ENCODE measurements at places on chromosomes 4 and X.
A peak's percentile ranks its signal among the peaks of the same experiment; 100 is the strongest.

GRCh38 chrX:44344194-44344593 lies 722 bp upstream of the EFHC2 start:
- peak overlapping the region; percentile 7 for H3K27ac ChIP-seq
- no peaks in the 10 kb centered on the region for H3K27me3 ChIP-seq
- H3K36me3 ChIP-seq = no peaks in the 10 kb centered on the region
- peak; percentile 58 for DNase-seq
- H3K4me3 ChIP-seq = peak overlapping the region; percentile 39

DNA sequence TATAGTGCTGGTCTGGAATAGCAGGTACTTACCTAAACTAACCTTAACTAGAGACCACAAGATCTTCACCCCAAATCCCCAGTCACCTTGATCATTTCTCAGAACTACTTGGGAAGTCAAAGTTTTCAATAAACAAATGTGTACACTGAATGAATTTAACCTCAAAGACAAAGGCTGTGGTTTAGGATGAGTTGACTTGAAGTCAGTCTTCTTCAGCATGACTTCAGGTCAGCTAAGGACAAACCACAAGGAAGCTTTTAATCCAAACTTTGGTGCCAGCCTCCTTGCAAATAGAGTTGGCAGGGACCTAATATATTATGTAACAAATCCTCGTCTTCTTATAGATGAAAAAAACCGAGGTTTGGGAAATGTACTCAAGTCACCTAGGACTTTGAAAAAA lies 21.2 kb upstream of the VCX2 start:
- DNase-seq = no peak
- no peak overlapping the region for H3K27ac ChIP-seq

GRCh38 chr4:108619372-108620100 lies 840 bp upstream of the RPL34 start:
- peaks cover 25% of the 10 kb centered on the region for H3K4me1 ChIP-seq
- H3K4me3 ChIP-seq = peak overlapping the region; percentile 82
- H3K36me3 ChIP-seq = peaks cover 25% of the 10 kb centered on the region

GRCh38 chr4:38867478-38868058 lies at the start of gene FAM114A1:
FAM114A1 (plus strand) TSS chr4:38867806; CDS start chr4:38878079, 10,273 bp downstream.
- peaks cover 4% of the 10 kb centered on the region for H3K36me3 ChIP-seq
- H3K4me1 ChIP-seq = peaks cover 20% of the 10 kb centered on the region
- H3K27ac ChIP-seq = peak within 1 kb of the TSS; percentile 93
- H3K27me3 ChIP-seq = no peaks in the 10 kb centered on the region
- peak within 1 kb of the TSS; percentile 69 for H3K4me3 ChIP-seq

- no peak overlapping the region for H3K4me3 ChIP-seq
- peaks cover 5% of the 10 kb centered on the region for H3K36me3 ChIP-seq
- no peaks in the 10 kb centered on the region for H3K4me1 ChIP-seq
- DNase-seq = no peak
- H3K27ac ChIP-seq = no peak overlapping the region
These were observed 56.3 kb downstream of the SHISA3 start for GRCh38 chr4:42453612-42454011.

DNA sequence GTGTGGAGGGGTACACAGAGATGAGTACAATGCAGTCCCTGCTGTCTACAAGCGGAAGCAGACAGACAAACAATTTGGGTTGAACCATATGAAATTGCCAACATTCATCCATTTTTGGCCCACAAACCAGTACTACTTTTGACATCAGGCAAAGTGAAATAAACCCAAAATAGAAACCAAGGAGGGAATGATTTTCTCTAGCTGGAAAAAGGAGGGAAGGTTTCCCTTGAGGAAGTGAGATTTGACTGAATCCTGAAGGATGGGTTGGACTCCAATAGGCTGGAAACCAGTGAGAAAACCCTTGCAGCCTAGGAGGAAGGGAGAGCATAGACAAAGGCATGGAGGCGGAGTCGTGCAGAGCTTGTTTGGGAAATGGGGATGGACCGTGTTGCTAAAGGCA lies 63.5 kb upstream of the PJA1 start:
- no peak overlapping the region for H3K4me3 ChIP-seq
- H3K27ac ChIP-seq = no peak overlapping the region
- DNase-seq = no peak
- no peaks in the 10 kb centered on the region for H3K36me3 ChIP-seq
- H3K4me1 ChIP-seq = no peaks in the 10 kb centered on the region

DNA sequence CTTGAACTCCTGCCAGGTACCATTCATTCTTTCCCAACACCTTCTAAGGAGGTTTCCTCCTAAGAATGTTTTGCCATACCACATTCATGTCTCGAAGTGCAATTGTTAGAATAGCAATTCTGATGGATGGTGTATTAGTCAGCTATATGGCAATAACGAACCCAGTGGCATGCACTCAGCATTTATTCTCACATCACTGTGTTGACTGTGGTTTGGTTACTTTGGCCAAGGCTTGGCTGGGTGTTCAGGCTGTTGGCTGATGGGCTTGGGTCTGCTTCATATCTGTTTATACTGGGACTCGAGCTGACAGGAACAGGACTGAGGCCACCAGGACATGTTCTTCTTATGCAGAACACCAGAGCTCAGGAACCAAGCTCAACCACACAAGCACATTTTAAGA lies 31.7 kb downstream of the PSAPL1 start:
- no peaks in the 10 kb centered on the region for H3K36me3 ChIP-seq
- DNase-seq = peak; percentile 16
- H3K27me3 ChIP-seq = no peaks in the 10 kb centered on the region

DNA sequence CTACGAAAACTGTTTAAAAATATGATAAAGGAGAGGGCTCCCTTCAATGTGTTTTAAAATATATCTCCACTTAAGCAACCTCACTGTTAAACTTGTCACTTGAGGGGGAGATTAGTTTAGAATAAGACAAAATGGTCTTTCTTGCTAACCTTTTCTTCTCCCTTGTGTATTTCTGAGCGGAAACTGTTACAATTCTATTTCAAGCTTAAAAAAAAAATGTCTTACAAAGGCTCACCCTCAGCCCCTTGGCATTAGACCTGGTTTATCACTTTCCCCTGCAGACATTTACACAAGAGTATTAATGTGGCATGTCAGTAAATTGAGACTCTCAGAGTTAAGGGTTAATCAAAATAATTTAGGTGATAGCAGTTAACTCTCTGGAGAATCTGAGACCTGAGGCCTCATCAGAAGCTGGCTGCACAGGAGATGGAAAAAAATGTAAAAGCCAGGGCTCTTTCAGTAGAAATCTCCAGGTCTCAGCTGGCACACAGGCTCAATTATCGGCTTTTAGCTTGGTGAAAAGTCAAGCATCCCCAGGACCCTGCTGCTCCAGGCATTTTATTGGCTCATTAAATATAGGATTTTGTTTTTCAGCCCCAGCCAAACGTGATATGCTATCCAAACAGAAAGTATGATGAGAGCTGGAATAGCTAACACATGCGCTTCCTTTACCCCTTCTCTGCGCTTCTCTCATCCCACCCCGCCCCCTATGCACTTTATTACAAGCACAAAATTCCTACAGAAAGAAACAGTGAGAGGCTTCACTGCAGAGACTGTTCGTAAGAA lies 130.5 kb downstream of the PPA2 start:
- no peaks in the 10 kb centered on the region for H3K27me3 ChIP-seq
- DNase-seq = no peak
- no peak overlapping the region for H3K27ac ChIP-seq
- H3K4me1 ChIP-seq = no peaks in the 10 kb centered on the region

- DNase-seq = no peak
- no peaks in the 10 kb centered on the region for H3K27me3 ChIP-seq
- no peaks in the 10 kb centered on the region for H3K36me3 ChIP-seq
- no peak overlapping the region for H3K4me3 ChIP-seq
- H3K4me1 ChIP-seq = no peaks in the 10 kb centered on the region
These were observed 3.7 kb downstream of the C4orf54 start for GRCh38 chr4:99653916-99654315.

GRCh38 chr4:78876568-78877320 lies 62.5 kb downstream of the PAQR3 start:
- H3K27me3 ChIP-seq = no peaks in the 10 kb centered on the region
- DNase-seq = no peak
- H3K4me1 ChIP-seq = no peaks in the 10 kb centered on the region
- H3K27ac ChIP-seq = no peak overlapping the region

DNA sequence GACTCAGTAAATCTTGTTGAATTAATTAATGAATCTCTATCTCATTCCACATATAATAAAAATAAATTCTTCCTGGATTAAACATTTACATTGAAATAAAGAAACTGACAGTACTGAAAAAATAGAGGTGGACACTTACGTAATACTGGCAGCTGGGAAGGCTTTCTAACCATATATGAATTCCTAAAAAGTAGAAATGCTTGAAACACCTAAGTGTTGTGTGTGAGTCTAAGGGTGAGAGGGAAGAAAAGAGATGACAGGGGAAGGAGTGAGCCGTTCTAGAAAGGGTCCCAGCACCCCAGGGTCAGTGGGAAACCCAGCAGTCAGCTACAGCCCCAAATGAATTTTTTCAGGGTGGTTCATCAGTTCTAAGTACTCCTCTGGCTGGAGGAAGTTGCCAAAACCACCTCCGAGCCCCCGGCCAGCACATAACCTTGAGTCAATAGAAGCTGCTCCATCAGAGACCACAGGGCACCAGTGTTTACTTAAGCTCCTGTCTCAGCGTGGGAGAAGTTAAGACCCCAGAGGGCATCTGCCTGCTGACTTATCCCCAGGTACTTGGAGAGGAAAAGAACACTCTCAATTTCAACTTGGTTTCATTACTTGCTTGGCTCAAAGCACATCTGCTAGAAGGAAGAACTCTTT lies 18.3 kb downstream of the GAB3 start:
- H3K27ac ChIP-seq = peak overlapping the region; percentile 85
- H3K4me3 ChIP-seq = no peak overlapping the region
- DNase-seq = peak; percentile 45
- no peaks in the 10 kb centered on the region for H3K36me3 ChIP-seq
- H3K27me3 ChIP-seq = no peaks in the 10 kb centered on the region
- peaks cover 94% of the 10 kb centered on the region for H3K4me1 ChIP-seq

GRCh38 chr4:110793381-110793801 lies 170.5 kb upstream of the PITX2 start:
- no peaks in the 10 kb centered on the region for H3K4me1 ChIP-seq
- no peak for DNase-seq
- no peak overlapping the region for H3K27ac ChIP-seq
- no peaks in the 10 kb centered on the region for H3K27me3 ChIP-seq

GRCh38 chrX:133792198-133792953 lies 193.0 kb downstream of the GPC3 start:
- peak overlapping the region; percentile 13 for H3K4me3 ChIP-seq
- no peak overlapping the region for H3K27ac ChIP-seq
- H3K4me1 ChIP-seq = no peaks in the 10 kb centered on the region
- H3K36me3 ChIP-seq = no peaks in the 10 kb centered on the region

DNA sequence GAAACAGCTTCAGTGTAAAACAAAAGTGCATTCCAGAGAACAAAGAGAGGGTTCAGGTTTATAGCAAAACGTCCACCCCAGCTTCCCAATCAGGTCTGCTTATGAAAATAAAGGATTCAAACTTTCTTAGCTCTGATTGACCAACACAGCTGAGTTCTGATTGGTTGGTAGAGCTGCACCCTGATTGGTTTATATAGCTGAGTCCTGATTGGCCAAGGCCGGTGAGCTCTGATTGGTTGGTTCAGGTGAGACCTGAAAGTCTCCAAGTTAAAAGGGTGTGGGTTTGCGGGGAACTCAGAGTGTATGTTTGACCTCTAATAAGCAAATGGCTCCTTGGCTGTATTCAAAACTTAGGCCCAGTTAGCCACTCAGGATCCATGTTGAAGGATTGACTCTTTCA lies 20.9 kb downstream of the CLRN2 start:
- no peak for DNase-seq
- peaks cover 3% of the 10 kb centered on the region for H3K4me1 ChIP-seq
- H3K4me3 ChIP-seq = no peak overlapping the region
- no peaks in the 10 kb centered on the region for H3K27me3 ChIP-seq

DNA sequence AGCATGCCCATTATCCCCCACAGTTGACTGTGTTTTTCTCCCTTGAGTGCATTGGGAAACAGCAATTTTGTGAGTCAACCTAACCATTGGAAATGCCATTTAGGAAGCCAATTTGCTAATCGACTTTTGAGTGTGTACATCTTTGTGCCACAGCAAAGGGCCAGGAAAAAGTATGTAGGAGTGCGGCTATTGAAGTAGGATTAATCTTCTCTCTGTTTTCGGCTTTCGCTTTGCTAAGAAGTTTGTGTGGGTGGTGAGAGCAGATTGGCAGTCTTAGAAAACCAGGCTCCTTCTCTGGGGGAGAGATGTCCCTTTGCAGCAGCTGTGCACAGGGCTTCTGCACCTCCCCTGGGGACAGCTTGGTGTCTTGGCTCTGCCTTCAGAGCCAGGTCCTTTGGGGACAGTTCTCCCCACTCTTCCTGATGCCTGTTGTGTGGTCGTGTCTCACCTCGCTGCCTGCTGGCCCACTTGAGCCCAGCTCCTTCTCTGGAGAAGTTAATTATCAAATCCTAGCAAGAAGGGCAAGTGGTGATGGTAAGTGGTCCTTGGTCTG lies 74.5 kb downstream of the GEMIN8 start:
- no peaks in the 10 kb centered on the region for H3K4me1 ChIP-seq
- no peak for DNase-seq
- no peak overlapping the region for H3K27ac ChIP-seq
- H3K36me3 ChIP-seq = no peaks in the 10 kb centered on the region
- no peak overlapping the region for H3K4me3 ChIP-seq
- H3K27me3 ChIP-seq = no peaks in the 10 kb centered on the region

GRCh38 chrX:115147220-115147619 lies 42.0 kb upstream of the RBMXL3 start:
- DNase-seq = no peak
- H3K27me3 ChIP-seq = no peaks in the 10 kb centered on the region
- H3K4me3 ChIP-seq = no peak overlapping the region
- no peaks in the 10 kb centered on the region for H3K36me3 ChIP-seq
- H3K4me1 ChIP-seq = no peaks in the 10 kb centered on the region
- no peak overlapping the region for H3K27ac ChIP-seq

DNA sequence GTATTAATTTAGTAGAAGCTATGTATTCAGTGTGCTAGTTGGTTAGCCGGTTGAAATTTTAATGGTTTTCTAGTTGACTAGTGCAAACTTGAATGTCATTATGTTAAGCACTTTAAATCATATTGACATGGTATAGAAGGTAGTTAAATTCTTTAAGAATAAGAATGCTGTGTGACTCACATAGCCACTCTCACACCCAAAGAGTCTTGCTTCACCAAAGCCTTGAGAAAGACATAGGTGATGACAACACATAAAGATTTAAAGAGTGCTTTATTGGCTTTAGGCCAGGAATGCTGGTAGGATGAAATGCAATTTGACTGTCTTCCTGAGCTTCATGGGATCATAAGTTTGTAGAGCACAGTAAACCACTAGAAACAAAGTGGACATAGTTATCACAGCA lies 85.3 kb downstream of the DCAF8L2 start:
- no peaks in the 10 kb centered on the region for H3K36me3 ChIP-seq
- H3K4me1 ChIP-seq = no peaks in the 10 kb centered on the region
- DNase-seq = no peak
- no peak overlapping the region for H3K27ac ChIP-seq
- H3K27me3 ChIP-seq = no peaks in the 10 kb centered on the region
- H3K4me3 ChIP-seq = no peak overlapping the region

Data from upper lobe of left lung (tissue), 6 donors.